Uterus (tissue), 4 donors: ENCODE measurements at places on chromosomes 3 and 15. TPM values are rescaled to one million over a fixed set of nuclear protein-coding genes. Genes with fewer than 3 reads are reported as not detected.

The RNU6-1 gene
- not detected for total RNA-seq

DNA sequence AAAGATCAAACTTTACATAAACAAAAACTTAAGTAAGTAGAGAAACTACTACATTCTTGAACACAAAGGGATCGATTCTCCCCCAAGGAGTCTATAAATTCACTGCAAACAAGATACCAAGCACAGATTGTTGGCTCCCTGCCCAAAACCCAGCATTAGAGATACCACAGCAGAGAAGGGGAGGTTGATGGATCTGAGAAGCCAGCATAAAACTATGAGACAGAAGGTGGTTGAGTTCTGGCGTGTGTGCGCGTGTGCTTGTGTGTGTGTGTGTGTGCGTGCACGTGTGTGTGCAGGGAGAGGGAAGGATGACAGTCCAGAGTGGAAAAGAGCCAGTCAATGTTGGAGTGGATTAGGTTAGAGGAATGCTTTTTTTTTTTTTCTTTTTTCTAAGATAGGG is 143.2 kb upstream of the PRR20G start:
- peak; percentile 4 for DNase-seq

GRCh38 chr3:106946866-106947265 is 430.4 kb upstream of the CCDC54 start:
- DNase-seq, result no peak

DNA sequence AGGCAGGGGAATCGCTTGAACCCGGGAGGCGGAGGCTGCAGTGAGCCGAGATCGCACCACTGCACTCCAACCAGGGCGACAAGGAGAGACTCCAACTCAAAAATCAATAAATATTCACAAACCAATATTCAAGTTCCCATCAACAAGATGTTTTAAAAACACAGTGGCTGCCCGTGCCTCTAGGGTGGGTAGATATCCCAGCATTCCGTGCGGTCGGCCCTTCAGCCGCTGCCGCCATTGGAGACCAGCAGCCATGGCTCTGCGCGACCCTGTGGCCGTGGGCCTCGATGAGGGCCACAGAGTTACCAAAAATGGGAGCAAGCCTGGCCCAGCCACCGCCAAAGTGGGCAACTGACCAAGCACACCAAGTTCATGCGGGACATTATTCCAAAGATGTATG is 6.7 kb downstream of the ULK4 start:
- DNase-seq, result no peak

DNA sequence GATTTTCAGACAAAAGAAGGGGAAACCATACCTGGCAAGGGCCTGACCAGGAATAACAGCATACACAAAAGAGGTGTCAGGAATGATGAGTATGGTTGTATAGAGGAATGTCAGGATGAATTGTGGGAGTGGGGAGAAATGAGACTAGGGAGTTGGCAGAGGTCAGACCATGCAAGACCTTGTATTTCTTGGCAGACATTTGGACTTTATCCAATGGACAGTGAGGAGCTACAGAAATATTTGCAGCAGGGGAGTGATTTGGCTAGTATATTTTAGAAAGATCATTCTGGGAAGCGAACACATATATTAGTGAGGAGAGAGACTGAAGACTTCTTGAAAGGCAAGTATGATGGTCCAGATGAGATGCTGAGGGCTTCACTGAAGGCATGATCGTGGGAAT is 25.4 kb upstream of the ALPK3 start:
- DNase-seq, result no peak
